Panc1 (cell line): ENCODE measurements at places on chromosomes 6 and 20. TPM values are rescaled to one million over a fixed set of nuclear protein-coding genes. Genes with fewer than 3 reads are reported as not detected.

Gene SLC22A7
- not detected for total RNA-seq

Gene MYLK2
- 0.87 TPM for total RNA-seq

Gene SMLR1
- total RNA-seq, result 0.08 TPM

Gene LY6G5C
- total RNA-seq, result 0.62 TPM

Gene PI3
- not detected for total RNA-seq

Gene MAP7
- total RNA-seq, result 1.8 TPM
